DMS153 (cell line): ENCODE measurements at places on chromosomes 6 and 20.

DNA sequence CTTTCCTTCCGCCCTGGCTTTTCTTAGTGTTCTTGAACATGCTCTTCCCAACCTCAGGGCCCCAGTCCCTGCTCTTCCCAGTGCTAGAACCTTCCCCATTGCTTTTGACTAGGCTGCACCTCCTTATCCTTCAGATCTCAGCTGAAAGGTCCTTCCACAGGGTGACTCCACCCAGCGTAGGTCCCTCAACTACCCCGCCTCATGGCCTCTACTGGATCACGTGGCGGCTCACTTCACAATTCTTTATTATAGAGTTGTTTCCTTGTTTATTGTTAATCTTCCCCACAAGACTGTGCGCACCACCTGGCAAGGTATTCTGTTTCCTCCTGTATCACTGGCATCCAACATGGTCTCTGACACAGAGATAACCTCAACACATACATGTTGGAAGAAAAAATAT lies 31.2 kb downstream of the TTLL9 start:
- DNase-seq = peak; percentile 33

GRCh38 chr20:4300921-4301320 lies 285.6 kb upstream of the RNF24 start:
- no peak for DNase-seq

- no peak for DNase-seq
Measured at GRCh38 chr6:17091122-17091521, 10.7 kb upstream of the STMND1 start.

GRCh38 chr20:10228330-10228729 lies 9.7 kb downstream of the SNAP25 start:
- DNase-seq = peak; percentile 93

- peak; percentile 16 for DNase-seq
Measured at GRCh38 chr6:31270788-31271640, 878 bp downstream of the HLA-C start.

GRCh38 chr6:65706436-65706835 lies 590 bp downstream of the EYS start:
- no peak for DNase-seq

DNA sequence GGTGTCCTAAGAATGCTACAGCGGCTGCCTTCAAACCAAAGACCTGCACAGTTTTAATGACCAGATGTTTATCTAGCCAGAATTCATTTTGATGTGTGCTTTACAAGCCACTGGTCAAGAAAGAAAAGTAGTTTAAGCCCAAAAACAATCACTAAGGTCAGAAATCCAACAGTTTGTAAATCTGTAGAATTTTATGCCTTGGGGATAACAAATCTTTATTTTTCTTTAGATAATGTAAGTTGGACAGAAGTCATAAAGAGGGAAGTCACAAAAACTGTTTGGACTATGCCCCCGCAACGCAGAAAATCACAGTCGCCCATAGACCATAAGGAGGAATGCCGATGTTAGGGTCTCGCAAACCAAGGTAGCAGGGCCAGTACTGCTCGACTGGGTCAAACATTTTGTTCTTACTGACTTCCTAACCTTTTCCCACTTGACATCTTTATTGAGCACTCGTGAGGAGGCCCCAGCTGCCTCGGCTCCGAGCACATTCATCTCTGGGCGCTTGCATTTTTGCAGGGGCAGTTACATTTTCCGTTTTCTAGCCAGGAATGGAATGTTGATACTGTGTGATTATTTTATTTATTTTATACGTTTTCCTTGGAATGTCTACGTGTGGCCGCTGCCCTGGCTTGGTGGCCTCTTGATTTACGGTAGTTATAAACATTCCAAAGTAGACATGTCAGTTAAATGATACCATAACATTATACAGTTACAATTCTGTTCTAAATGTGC lies 56.7 kb upstream of the APCDD1L start:
- DNase-seq = no peak

DNA sequence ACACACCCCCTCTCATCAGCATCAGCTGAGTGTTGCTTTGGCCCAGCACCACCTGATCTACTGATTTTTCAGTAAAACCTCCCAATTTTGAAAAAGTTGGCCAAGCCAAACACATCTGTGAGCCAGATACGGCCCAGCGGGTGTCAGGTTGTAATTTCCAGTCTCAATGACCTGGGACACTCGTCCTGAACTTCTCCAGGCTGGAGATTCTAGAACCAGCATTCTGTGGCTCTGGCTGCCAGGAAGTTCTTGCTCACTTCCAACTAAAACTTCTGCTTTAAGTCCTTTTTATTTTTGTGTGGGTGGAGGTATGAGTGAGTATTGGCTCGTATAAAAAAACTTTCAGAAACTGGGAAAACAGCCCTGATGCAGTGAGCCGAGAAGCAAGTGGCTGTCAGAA lies 5.1 kb downstream of the KIAA1755 start:
- no peak for DNase-seq

DNA sequence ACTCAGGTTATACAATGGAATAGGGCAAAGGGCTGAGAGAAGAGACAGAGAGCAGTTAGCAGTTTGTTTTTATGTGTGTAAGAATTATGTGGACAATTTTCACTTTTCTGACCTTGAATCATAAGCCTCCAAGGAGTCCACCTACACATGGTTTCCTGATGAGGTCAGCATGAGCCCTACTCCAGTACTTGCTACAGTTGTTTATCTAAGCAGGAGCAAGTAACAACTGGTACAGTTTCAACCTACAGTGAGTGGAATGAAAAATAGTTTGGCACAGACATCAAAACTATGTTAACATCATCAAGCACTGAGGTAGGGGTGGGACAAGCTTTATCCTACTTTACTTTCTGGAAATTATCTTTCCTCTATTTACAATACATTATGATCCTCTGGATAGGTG lies 426.7 kb upstream of the ID4 start:
- DNase-seq = no peak

GRCh38 chr6:131923356-131923755 lies 27.8 kb downstream of the CCN2 start:
- peak; percentile 22 for DNase-seq

- DNase-seq = no peak
Measured at GRCh38 chr20:50328996-50329898, 138.6 kb downstream of the CEBPB start.

DNA sequence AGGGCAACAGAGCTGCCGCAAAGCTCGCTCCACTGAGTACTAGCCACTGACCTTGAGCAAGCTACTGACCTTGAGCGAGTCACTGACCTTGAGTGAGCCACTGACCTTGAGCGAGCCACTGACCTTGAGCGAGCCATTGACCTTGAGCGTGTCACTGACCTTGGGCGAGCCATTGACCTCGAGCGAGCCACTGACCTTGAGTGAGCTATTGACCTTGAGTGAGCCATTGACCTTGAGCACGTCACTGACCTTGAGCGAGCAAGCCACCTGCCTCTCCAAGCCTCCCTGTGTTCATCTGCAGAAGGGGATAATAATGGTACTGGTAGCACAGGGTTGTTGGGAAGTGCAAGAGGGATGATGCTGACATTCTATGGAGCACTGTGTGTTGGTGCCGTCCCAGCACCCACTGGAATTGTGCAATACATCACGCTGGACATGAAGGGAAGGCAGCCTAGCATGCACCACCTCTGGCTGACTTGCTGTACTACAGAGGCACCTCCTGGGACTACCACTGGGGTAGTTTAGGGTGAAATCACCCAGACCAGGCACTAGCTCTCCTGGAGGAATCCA lies 60.2 kb downstream of the CTCFL start:
- DNase-seq = no peak

DNA sequence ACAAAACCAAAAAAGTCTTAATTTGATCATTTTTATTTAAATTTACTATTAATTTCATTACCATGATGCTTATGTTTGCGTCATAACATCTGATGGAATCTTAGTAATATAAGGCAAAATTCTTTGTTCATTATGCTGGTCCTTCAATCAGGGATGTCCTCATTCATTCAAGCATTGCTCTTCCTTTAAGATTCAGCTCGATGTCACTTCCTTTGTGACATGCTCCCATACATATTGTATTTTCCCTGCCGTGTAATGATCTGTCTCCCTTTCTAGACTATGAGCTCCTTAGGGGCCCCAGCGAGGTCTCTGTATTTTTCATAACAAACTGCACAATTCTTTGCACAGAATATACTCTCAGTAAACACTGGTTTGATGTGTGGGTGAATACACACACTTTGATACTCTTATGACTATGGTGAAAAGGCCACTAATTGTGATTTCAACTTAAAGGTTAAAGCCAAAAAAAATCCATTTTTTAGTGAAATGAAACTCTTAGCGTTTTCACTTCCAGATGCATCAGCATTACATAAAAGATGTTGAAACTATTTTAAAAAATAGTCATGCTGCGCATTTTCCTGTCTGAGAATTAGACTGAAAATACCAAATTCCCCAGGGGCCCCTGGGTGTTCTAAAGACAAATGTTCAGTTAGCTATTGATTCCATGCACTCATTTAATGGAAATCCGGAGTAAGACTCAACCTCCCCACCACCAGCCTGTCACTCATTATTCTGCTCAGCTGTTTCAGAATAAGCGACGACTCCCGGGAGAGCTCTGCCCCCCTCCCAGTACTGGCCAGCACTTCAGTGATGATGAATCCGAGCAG lies 169.7 kb downstream of the ATXN1 start:
- no peak for DNase-seq

DNA sequence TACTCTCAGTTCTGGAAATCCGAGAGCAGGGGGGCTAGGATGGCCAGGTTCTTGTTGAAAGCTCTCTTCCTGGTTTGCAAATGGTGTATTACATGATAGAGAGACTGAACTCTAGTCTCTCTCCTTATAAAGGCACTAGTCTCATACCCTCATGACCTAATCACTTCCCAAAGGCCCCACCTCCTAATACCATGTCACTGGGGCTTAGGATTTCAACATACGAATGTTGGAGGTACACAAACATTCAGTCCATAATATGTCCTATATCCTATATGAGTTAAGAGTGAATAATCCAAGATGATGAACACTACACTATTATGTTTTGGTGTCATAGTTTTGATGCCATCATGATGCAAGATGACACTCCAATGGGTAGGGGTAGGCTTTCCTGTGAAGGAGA lies 20.0 kb upstream of the TXLNB start:
- no peak for DNase-seq

- DNase-seq = no peak
Measured at GRCh38 chr6:99013145-99013544, 65.4 kb upstream of the FBXL4 start.

DNA sequence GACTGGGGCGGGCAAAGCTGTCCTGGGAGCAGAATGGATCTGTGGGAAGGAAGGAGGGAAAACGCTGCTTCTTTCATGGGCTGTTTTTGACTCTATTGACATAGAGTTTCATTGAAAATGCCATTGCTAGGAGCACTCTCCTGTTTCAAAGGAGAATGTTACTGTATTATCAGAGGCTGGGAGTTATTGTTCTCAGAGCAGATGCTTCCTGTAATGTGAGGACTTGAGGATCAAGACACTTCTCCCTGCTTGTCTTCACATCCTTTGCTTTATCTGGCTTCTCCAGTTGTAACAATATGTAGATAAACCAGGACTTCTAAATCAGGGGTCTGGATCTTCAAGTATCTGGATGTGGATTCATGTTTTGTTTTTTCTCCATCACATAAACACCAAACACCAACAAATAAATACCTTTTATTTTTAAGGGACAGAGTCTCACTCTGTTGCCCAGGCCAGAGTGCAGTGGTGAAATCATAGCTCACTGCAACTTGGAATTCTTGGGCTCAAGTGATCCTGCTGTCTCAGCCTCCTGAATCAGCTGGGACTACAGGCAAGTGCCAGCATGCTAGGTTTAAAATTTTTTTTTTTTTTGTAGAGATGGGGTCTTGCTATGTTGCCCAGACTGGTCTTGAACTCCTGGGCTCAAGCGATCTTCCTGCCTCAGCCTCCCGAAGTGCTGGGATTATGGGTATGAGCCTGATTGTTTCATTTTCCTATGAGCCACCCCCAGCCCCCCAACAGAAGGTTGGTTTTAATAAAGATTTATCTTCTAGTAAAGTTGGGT lies 3.9 kb downstream of the CD109 start:
- no peak for DNase-seq

DNA sequence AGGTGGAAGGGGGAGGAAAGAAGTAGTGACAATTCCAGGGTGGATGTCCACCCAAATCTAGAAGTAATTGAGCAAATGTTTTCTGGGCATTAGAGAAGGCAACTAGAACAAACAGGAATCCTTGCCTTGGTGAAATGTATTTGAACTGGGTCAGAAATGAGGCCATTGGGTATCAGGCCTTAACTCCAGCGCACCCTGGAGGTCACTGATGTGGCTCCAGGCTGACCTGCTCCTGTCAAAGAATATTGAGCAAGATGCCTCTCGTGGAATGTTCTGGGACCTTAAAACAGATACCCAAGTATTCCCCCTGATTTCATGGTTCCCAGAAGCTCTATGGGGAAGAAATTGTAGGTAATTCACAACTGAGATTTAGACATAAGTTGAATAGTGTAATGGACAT lies 6.9 kb downstream of the HLA-DPB1 start:
- peak; percentile 3 for DNase-seq

DNA sequence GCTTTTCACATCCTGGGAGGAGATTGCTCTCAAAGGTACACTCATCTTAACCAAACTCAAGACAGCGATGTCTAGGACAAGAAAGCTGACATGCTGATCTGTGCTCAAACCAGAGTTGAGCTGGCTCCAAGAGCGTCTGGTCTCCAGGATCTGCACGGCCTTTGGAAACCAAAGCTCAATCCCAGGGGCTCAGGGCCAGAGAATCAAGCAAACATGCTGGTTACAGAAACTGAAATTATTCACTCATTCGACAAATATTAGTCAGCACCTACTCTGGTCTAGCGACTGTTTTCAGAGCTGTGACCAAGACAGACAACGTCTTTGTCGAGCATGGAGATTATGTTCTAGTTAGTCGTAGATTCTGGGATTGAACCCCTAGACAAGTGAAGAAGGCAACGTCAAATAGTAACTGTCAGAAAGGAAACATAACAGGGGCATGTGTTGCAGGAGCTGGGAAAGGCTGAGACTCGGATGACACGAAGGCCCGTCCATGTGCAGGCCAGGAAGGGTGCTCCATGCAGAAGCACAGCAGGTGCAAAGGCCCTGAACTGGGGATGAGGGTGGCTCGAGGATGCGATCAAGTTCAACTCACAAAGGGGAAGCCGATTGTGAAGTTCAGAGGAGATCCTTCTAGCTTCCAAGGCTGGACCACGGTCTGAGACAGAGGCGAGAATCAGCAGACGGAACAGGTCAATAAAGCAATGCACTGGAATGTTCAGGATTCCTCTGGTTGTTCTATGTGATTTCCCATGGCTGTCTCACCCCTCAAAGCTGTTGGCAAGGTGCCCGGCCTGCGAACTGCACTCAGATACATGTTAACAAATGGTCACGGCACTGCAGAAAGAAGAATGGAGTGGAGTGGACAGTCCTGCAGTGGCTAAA lies 12.5 kb upstream of the PCK1 start:
- no peak for DNase-seq

GRCh38 chr6:63140692-63141318 lies 70.5 kb upstream of the FKBP1C start:
- no peak for DNase-seq

- DNase-seq = no peak
Measured at GRCh38 chr6:158782432-158783166, 36.6 kb downstream of the EZR start.
